Inflammatory macrophage (primary cell): ENCODE measurements at places on chromosomes 11 and 22.
A peak's percentile ranks its signal among the peaks of the same experiment; 100 is the strongest.

DNA sequence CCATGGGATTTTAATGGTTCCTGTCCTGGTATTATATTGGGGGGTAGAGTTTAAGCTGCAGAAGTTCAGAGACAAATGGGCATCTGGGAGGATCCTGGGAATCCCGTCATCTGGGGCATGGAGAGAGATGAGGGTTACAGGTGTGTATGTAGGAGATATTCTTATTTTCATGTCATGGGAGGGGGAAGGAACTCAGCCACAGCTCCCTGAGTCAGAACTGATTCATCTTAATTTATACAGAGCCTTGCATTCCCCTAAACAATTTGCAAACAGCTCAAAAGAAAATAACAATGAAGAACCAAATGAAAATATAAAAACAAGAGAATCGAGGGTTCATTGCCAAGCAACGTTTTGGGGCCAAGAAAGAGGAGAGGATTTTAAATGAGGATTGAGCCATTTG is 155.9 kb upstream of the TBCEL start:
- no peak for DNase-seq

DNA sequence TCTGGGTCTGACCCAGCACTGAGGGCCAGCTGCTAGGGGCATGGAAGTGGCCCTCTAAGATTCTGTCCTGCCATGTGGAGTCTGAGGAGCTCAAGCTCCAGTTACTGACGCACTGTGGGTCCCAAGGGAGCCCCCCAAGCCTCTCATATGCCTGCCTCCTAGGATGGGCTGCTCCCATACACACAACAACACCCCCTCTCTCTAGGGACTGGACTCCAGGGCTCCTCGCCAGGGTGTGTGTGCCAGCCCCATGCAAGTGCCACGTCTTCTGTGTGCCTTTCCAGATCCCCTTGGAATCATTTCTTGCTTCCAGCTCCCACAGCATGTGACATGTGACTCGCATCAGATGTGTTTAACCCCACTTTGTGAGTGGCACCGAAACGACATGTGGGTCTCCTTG is 234.5 kb downstream of the CEP164 start:
- no peak for DNase-seq

DNA sequence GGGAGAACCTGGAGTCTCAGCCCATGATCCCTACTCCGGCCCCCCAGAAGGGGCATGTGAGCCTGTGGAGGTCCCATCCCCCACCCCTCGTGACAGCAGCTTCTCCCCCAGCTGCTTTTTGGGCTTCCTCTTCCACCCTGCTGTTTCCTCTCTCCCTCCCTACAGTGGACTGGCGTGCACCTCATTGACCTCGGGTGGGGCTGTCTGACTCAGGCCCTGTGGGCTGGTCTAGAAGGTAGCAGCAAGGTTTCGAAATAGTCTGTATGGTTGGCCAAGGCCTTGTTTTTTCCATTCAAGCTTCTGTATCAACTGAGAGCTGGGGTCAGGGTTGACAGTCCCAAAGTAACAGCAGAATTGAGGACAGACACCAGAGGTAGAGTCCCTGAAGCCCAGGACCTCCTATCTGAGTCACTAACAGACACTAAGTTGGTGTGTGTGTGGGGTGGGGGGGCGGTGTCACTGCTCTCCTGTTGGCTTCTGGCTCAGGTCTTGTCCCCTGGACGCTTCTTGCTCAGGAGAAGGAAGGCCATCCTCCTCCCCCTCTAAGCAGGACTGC is 7.7 kb downstream of the SLC37A2 start:
- DNase-seq = peak; percentile 99

DNA sequence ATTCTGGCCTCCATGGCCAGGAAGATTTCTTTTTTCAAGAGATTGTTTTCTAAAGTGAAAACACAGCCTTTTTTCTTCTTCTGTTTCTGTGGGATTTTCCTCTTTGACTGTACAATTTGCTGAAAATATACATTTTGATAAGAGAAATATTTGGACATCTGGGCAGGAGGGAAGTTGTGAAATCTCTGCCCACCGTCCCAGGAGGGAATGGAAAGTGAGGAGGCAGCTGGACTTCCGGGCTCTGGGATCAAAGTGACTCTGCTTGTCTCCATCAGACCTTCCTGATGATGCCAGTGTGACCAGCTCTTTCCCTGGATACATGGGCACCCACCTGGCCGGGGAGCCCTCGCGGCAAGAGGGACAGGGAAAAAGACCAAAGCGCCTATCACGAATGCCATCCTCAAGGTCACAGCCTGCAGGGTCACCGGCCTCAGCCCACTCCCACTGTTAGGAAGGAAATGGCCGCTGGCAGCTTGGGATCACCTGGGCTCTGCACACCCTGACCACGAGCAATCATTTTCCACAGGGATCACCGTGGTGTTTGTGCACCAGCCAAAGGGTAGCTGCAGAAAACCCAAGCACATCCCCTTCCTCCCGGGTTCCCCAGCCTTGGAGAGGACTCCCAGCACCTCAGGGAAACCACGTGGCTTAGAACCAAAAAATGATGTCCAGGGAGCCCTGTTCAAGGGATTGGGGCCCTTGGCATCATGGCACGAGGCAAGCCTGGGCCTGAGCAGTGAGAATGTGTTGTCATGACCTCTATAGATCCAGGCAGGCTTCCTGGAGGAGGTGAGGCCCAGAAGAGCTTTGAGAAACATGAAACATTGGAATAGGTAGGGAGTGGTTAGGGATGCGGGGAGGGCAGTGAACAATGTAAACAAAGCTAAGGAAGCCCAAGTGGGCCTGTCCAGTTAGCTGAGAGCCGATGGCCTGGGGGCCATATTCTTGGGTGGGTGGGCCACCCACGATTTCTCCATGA is 29.1 kb upstream of the CCND1 start:
- DNase-seq = no peak

DNA sequence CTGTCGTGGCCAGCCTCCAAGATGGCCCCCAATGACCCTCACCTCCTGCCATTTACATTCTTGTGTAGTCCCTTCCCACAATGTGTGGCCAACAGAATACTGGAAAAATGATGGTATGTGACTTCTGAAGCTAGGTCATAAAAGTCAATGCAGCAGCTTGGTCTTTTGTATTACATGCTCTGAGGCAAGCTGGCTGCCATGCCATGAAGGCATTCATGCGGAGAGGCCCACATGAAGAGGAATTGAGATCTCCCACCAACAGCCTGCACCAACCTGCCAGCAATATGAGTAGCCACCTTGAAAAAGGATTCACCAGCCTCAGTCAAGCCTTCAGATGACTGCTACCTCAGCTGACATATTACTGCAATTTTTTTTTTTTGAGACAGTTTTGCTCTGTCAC is 4.6 kb downstream of the MRTFA start:
- no peak for DNase-seq

DNA sequence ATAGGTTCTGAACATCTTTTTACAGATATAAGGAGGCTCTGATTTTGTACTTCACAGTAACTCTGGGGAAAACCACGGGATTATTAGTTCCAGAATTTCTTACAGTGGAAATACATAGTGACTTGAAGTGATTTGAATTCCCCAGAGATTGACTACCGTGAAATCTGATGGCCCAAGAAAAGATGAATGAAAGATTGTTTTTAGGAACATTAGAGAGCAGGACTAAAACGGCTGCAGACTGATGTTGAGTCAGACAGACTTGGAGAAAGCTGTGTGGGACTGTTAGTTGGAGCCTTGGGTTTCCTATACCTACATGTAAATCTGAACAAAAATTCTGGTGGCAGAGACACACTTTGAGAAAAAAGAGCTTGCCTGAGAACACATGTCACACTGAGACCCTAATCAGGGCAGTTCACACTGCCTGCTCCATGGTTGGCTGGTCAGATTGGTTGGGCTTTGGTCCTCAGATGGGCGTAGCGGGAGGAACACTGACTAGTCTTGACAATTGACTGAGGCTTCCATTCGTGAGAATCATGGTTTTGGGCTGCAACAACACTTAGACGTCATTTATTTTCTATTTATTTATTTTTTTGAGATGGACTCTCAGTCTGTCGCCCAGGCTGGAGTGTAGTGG is 6.8 kb downstream of the PPP6R3 start:
- no peak for DNase-seq

DNA sequence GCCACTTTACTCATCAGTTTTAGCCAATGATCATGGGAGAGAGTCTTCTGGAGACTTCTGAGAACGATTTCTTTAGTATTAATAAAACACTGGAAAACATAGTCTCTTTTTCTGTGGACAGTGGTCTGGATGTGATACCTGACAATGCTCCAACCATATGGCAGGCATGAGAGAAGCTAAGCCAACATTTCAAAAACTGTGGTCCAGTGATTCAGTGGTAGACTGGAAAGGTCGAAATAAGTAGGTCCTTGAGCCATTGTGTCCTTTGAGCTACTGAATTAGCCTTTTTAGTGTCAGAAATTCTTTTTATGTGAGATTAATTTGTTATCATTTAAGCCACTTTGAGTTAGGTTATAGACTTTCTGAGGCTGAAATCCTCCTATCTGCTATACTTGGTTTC is 197.7 kb upstream of the CTSC start:
- DNase-seq = no peak

DNA sequence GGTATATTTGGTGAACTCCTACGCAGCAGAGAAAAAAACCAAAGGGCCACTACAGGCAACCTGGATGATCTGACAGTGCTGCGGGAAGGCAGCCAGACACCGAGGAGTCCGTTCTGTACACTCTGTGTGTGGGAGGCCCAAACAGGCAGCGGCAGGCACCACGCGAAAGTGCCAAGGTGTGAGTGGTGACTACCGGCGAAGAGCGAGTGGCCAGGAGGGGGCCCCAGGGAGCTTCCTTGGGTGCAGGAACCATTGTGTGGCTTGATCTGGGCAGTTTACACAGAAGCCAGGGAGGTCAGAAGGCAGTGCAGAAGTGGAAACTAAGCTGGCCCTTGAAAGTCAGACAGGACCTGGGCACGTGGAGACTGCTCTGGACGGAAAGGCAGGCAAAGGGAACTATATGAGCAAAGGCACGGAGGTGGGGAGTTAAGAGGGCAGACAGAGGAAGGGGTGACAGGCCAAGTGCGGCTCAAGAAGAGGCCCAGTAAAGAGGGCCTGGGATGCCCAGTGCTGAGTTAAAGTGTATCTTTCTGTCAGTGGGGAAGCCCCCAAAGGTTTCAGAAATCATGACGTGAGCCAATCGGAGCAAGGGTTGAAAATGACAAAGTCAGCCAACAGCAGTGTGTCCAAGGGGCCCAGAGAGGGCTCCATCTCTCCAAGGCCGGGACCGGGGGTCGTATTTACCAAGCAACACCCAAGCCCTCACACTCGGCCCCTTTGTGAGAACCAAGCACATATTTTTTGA is 10.6 kb downstream of the TMEM184B start:
- DNase-seq = peak; percentile 39
